IgD-negative memory B cell (primary cell): ENCODE measurements at places on chromosomes 12 and 14. TPM values are rescaled to one million over a fixed set of nuclear protein-coding genes. Genes with fewer than 3 reads are reported as not detected.

Gene RASSF8
- not detected for polyA plus RNA-seq

Gene TMEM119
- 0.33 TPM for polyA plus RNA-seq

Gene KRT71
- polyA plus RNA-seq: not detected

Gene CLEC2A
- polyA plus RNA-seq: not detected

Gene PIANP
- not detected for polyA plus RNA-seq

Gene PLCZ1
- polyA plus RNA-seq: not detected

Gene TEX52
- polyA plus RNA-seq: not detected

Gene ESRRB
- not detected for polyA plus RNA-seq

Gene KSR2
- polyA plus RNA-seq: not detected

Gene KRT74
- not detected for polyA plus RNA-seq

Gene KRT5
- not detected for polyA plus RNA-seq
